ENCODE measurements at places on chromosomes 12 and 14.
A peak's percentile ranks its signal among the peaks of the same experiment; 100 is the strongest.

GRCh38 chr12:27198036-27198435, 46.0 kb upstream of the STK38L start:
- no peak for DNase-seq

GRCh38 chr14:31955936-31956579, 121.0 kb upstream of the ARHGAP5 start:
- no peak for DNase-seq

- no peak for DNase-seq
Observed at GRCh38 chr12:79227091-79227490, 362.5 kb downstream of the SYT1 start.

GRCh38 chr14:100610511-100611217, 23.4 kb upstream of the BEGAIN start:
- DNase-seq: peak; percentile 65

DNA sequence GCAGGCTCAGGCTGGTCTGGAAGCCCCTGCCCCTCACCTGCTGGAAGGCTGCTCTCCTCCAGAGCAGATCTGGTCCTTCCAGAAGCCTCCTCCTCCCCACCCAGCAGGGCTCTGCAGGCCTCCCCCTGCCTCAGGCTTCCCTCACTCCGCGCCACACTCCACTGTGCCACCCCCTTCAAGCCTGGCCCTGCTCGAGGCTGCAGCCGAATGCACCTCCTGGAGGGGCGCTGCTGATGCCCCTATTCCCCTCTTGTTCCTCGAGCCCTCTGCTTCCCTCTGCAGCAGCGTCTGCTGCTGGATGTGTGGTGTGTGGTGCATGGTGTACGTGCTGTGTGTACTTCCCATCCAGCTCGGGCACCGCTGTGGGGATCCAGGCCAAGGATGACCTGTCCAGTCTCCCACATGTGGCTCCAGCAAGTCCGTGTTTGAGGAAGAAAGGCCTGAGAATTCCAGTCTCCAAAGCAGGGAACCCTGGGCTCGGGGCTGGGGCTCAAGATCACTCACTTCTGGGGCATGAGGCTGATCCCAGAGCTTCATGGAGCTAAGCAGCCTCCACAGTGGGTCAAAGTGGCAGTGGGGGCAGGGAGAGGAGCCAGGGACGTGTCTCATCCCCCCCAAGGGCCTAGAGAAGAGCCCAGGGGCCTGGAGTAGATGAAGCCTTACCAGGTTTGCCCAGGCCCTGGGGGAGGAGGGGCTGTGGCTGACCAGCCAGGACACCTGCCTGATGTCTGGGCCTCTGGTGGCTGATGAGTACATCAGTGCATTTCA, 136.0 kb upstream of the C14orf180 start:
- peak; percentile 38 for DNase-seq

- DNase-seq: no peak
Observed at GRCh38 chr12:24027352-24027751, 77.9 kb upstream of the SOX5 start.

DNA sequence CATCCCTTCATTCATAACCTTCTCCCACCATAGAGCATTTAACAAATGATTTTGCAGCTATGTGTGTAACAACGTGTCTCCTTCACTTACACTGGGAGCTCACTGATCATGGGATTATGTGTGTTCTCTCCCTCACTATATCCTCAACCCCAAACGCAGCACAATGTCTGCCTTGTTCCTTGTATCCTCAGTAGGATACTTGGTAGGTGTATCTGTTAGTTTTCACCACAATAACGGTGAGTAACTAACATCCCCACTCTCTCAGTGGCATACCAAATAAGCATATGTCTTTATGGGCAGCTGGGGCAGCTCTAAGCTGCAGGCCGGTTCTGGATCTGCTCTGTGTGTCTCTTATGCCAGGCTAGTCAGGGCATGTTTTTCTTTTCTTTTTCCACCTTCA, 166.7 kb upstream of the PWP1 start:
- DNase-seq: no peak

- DNase-seq: no peak
Observed at GRCh38 chr12:20314328-20314727, 54.0 kb upstream of the PDE3A start.

- no peak for DNase-seq
Observed at GRCh38 chr12:106522708-106523107, 60.1 kb upstream of the RFX4 start.

- DNase-seq: no peak
Observed at GRCh38 chr12:54133772-54134375, 54.9 kb downstream of the SMUG1 start.

DNA sequence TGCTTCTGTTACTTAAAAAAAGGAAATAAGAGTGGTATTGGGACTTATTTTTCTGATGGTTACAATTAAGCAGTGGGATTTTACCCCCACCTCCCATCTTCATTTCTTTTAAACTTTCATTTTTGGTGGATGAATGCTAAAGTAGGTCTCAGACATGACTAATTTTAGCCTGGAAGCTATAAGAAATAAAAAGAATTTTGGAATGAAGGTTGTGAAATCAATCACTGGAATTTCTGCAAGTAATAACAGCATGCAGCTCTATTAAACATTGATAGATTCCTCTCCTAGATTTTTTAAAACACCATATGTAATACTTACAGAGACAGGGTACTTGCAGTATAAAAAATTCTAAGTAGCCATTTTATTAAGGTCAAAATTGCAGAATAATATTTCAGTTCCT, 164.2 kb upstream of the CLEC14A start:
- no peak for DNase-seq

DNA sequence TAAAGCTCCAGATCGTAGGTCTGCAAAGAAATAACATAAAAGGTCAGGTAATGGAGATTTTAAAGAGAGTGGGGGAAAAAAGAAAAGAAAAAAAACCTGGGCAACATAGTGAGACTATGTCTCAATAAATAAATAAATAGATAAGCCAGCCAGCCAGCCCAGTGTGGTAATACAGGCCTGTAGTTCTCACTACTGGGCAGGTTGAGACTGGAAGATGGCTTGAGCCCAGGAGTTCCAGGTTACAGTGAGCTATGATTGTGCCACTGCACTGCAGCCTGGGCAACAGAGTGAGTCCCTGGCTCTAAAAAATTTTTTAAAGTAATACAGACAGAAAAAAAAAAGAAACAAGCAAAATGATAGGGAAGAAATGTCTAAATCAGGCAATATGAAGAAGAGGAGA, 43.2 kb upstream of the BBS10 start:
- no peak for DNase-seq

- no peak for DNase-seq
Observed at GRCh38 chr12:84974155-84974815, 61.7 kb upstream of the SLC6A15 start.

DNA sequence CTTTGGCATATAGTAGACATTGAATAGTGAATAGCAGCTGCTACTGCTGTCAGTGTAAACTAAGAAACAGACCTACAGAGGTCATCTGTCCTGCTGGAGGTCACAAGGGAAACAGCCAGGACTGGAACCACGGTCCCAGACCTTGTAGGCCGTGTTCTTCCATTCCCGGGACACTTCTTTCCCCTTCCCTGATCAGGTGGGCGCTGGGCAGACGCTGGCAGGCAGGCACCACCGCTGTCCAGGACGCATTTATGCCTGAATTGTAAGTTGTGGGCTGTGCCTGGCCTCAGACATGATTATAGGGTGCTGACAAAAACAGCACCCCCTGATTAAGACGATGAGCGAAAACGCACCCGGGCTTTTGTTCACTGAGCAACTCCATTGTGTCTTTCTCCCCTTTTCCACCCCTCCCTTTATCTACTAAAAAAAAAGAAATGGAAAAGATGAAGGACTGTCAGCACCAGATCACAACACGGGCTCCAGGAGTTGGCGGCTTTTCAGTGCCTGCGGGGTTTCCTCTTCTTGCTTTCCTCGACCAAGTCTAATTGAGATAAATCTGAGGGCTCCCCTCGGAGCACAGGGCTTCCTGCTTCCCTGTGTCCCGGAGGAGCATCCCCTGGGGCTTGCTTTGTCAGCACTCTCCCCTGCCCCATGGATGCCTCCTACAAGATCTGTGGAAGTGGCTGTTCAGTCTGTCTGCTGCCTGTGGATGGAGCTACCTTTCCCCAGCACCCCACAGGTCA, 80.6 kb downstream of the TSPAN9 start:
- DNase-seq: no peak

- DNase-seq: no peak
Observed at GRCh38 chr12:62196146-62196545, 64.1 kb upstream of the USP15 start.

- DNase-seq: no peak
Observed at GRCh38 chr14:86944434-86944833, 1048.5 kb downstream of the GALC start.

GRCh38 chr12:87201598-87201997, 827.6 kb downstream of the C12orf50 start:
- no peak for DNase-seq

DNA sequence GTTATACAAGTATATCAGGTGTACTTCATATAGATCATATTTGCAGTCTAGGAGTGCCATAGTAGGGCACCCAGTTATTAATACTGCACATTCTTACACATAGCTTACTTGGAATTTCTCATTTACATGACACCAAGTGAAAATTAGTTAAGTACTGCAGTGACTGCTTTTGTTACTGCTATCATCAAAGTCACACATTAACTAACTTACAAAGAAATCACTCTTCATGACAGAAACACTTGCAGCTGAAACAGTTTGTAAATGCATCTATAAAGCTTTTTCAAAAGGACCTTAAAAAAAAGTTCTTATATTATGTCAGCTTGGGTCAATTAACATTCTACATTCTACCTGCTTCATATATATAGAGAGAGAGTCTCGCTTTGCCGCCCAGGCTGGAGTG, 17.8 kb upstream of the RFC5 start:
- DNase-seq: no peak

DNA sequence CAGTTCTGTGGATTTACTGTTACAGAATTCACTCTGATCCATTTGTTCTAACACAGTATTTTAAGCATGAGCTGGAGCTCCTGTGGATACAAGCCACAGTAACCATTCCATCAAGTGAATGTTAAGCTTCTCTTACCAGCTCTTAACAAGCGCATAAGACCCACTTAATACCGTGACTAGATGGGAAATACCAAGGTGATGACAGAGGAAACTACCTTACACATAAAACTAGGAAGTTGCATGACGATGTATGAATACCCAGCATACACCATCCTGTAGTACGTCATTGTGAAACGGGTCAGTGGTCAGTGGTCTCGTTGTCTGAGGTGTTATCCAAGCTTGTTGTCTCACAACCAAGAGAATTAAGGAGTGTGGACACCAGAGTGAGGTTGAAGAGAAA, 2.0 kb upstream of the GALC start:
- no peak for DNase-seq

DNA sequence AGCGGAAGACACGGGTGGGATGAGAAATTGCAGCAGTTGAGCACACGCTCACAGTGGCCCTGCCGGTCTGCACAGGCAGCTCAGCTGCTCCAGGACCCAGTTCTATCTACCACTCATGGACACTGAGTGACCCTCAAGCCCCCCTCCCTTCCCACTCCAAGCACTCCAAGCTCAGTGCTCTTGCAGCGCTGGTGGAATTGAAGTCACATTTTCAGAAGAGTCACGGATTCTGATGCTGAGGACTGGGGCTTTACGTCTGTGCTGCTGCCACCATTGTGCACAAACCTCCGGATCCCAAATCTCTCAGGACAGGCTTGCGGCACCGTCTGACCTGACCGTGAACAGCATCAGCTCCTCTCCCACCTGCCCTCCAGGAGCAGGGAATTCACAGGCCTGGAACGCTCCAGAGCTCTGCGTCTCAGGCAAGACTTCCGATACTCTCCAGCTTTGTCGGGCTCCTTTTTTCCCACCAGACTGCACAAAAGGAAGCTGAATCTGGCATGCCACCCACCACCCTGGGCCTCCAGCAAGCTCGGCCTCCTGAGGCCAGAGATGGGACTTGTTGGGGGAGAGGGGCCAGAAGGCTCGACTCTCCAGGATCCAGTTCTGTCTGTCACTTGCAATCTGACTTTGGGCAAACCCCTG, 213.1 kb upstream of the RTL1 start:
- DNase-seq: peak; percentile 53

- DNase-seq: no peak
Observed at GRCh38 chr14:20327005-20327869, 5.8 kb downstream of the CCNB1IP1 start.

DNA sequence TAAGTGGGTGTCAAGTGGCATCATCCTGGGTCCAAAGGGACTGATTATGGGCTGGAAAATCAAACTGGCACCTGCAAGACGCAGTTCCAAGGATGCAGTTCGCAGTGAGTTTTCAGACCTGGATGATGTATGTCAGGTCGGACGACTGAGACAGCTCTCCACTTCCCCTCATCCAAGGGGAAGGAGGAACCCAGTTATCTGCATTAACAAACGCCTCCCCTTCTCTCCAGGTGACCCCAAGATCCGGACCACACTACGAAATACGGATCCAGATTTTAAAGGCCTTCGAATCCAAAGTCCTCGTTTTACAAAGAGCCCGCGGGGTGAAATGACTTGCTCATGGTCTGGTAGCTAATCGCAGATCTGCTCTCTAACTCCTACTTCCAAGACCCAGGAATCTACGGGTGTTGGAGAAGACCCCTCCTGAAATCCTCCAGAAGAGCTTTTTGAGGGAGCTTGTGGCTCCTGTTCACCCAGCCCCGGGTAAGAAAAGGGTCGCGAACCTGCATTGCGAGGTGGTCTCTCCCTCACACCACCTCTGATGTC, 460 bp upstream of the SYNE2 start:
- no peak for DNase-seq

DNA sequence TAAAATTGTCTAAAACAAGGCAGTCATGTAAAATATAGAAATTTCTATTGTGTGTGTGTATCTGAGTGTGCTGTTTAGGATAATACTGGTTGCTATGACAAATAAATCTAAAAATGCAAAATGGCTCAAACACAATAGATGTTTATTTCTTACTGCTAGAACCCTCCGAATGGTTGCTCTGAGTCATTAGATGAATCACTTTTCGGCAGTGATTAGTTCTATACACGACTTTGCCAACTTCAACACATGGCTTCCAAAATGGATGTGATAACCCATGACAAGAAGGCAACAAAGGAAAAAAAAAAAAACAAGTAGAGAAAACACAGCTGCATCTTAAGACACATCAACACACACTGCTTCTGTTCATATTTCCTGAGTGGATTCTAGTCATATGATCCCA, 729.2 kb downstream of the AACS start:
- no peak for DNase-seq

DNA sequence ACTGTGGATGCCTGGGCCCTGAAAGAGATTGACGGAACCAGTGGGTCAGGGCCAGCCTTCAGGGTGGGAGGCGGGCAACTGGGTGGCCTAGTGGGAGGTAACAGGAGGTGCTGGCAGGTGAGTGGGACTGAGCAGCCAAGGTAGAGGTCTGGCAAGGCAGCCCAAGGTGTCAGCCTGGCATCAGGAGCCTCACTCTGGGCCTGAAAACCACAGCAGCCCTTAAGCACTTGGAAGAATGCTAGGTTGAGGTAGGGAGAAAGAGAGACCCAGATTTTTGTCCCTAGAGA, 315.8 kb upstream of the PRICKLE1 start:
- DNase-seq: no peak

- DNase-seq: no peak
Observed at GRCh38 chr12:16285586-16285985, 8.1 kb upstream of the SLC15A5 start.

- no peak for DNase-seq
Observed at GRCh38 chr14:28059254-28059653, 707.3 kb upstream of the FOXG1 start.

- no peak for DNase-seq
Observed at GRCh38 chr12:42492267-42492666, 97.3 kb downstream of the PRICKLE1 start.

Measured in suprapubic skin (tissue), 4 donors.